ENCODE measurements at places on chromosomes 7 and 10. TPM values are rescaled to one million over a fixed set of nuclear protein-coding genes. Genes with fewer than 3 reads are reported as not detected.

Gene MNX1
- total RNA-seq, result not detected

Gene NKX6-2
- total RNA-seq, result not detected

Gene POLL
- 33.8 TPM for total RNA-seq

Gene MALSU1
- total RNA-seq, result 99.1 TPM

Gene MYH16
- total RNA-seq, result not detected

Gene PTPN20
- total RNA-seq, result 0.11 TPM

Gene PTPRN2
- 0.49 TPM for total RNA-seq

Gene AASS
- 0.76 TPM for total RNA-seq

Gene PSD
- total RNA-seq, result 10.4 TPM

Gene CYP3A7
- total RNA-seq, result not detected

- no peak for DNase-seq
Measured at GRCh38 chr7:136009488-136010079, 32.4 kb upstream of the MTPN start.

GRCh38 chr10:86104156-86104555 lies 262.4 kb downstream of the GRID1 start:
- no peak for DNase-seq

DNA sequence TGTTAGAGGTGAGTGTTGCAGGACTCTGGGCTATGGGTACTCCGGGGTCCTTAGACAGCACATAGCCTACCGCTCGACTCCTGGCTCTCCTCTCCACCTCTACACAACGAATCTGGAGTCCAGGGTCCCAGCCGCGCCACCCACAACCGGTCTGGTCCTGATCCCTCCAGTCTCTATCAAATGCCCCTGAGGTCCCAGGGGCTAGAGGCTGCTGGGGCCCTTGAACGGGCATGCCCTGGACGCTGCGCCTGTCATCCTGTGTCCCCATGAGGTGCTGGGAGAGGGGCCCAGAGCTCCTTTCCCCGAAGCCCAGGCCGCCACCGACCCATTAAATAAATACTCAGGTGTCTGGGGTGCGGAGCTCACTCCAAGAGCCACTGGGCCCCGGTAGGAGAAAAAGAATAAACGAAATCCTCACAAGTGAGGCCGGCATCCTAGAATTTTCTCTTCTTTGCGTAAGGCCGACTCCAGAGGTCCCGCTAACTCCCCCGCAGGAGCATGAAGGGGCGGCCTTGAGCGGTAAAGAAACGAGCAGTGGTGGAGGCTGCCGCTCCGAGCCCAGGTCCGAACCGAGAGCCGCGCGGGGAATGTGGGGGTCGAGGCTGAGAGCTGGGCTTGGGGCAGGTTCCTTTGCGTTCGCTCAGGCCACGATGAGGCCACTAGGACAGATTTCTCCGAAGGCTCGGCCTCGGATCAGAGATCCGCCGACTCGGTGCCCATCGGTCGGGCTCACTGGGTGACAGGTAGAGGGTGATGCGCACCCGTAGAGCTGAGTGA lies 166.7 kb downstream of the NRF1 start:
- no peak for DNase-seq

- DNase-seq, result no peak
Measured at GRCh38 chr7:158270856-158271413, 316.7 kb downstream of the PTPRN2 start.

- no peak for DNase-seq
Measured at GRCh38 chr10:120005207-120006201, 113.0 kb downstream of the SEC23IP start.

- DNase-seq, result no peak
Measured at GRCh38 chr7:115662676-115663075, 367.9 kb downstream of the TFEC start.

DNA sequence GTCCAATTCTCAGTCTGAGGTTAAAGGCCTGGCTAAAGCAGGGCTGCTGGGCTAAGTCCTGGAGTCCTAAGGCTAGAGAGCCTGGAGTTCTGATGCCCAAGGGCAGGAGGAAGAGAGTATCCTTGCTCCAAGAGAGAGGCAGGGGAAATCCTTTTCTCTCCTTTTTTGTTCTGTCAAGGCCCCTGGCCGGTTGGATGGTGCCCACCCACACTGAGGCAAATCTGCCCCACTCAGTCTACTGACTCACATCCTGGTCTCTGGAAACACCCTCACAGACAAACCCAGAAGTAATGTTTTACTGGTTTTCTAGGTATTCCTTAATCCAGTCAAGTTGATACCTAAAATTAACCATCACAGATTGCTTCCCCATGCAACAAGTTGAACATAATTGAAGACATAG lies 23.0 kb downstream of the ZNF518A start:
- peak; percentile 12 for DNase-seq

- no peak for DNase-seq
Measured at GRCh38 chr7:130963339-130963738, 229.3 kb upstream of the KLF14 start.

GRCh38 chr10:80207768-80208370 lies 2.5 kb upstream of the ANXA11 start:
- DNase-seq, result no peak

DNA sequence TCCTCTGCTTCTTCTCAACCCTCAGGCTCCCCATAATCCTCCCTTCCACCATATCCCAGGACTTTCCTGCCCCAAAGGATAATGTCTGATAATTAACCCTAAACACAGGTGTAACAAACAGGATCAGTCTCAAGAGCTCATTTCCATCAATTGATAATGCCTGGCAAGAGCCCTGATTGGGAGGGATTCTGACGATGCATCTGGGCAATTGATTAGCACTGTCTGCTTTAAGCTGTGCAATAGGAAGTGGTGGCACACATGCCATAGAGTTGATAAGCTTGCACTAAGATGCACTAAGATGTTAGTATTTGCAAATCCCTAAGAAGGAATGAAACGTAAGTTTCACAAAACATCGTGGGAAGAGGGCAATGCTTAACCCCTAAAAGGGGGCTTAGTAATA lies 27.4 kb upstream of the EGR2 start:
- peak; percentile 28 for DNase-seq

GRCh38 chr7:55155351-55156117 lies 136.7 kb downstream of the EGFR start:
- no peak for DNase-seq

- no peak for DNase-seq
Measured at GRCh38 chr7:69196593-69196992, 401.7 kb upstream of the AUTS2 start.

DNA sequence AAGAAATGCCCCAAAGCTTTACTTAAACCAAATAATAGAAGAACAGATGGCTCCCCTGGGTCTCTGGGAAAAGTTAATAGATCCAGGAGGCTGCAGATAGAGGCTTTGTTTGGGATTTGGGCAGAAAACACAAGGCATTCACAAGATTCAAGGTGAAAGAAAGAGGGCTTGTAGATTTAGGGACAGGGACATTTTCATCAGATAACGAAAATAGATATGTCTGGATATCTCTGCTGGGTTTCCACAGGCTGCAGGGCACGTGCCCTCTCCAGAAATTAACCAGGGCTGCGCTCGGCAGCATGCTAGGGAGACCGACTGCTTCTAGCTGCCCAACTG lies 14.9 kb downstream of the CARD11 start:
- no peak for DNase-seq

- DNase-seq, result no peak
Measured at GRCh38 chr10:11894381-11895107, 71.4 kb downstream of the PROSER2 start.

GRCh38 chr10:79246209-79246581 lies 101.1 kb upstream of the PPIF start:
- DNase-seq, result no peak

- DNase-seq, result no peak
Measured at GRCh38 chr7:18289788-18290187, 205.8 kb upstream of the HDAC9 start.

DNA sequence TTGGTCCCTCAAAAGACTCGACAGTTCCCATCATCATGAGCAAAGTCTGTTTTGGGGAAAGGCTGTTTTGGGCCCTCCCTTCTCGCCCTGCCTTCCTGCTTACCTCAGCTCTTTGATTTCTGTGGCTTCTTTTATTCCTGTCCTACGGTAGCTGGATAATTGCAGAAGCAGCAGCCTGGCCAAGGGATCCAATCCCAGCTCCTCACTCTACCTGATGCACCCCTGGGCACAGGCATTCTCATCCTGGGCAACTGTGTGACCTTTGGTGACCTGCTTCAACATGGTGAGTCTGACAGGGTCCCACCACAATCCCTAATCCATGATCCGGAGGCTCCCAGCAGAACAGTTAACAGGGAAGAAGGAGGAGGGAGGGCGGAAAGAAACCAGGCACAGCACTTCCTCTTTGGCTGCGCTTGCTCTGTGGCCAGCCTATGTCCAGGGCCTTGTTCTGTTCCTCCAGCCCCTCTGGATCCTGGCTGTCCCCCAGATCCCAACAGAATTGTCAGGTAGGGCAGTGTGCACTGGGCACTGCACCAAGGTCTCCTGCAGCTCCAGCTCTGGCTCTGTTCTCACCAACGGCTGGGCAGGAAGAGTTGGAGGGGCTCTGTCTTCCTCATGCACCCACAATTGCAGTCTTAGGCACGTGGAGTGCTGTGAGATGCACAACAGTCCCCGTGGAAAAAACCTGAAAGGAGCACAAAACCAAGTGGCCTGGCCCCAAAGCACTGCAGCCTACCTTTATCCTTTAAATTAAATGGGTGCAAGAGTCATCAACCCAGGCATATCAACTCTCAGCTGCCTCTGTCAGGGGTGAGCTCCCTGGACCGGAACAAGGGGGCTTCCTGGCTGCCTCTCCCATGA lies 144.4 kb downstream of the PTPN20 start:
- DNase-seq, result no peak

DNA sequence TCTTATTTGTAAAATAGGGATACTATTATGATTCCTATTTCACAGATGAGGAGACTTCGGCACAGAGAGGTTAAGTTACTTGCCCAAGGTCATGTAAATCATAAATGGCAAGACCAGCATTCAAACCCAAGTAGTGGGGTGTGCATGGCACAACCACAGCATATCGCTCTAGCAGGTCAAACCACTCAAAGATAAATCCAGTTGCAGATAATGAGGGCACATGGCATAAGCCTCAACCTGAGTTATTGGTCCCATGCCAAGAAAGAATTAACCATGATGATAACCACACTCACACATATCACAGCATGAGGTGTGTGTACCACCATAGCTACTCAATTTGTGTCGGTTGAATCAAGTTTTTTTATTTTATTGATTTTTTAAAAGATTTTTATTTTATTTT lies 180.5 kb downstream of the CREB5 start:
- no peak for DNase-seq

- DNase-seq, result no peak
Measured at GRCh38 chr7:31553661-31554081, 39.8 kb downstream of the ITPRID1 start.

GRCh38 chr10:25934621-25935139 lies 651 bp downstream of the MYO3A start:
- peak; percentile 27 for DNase-seq

DNA sequence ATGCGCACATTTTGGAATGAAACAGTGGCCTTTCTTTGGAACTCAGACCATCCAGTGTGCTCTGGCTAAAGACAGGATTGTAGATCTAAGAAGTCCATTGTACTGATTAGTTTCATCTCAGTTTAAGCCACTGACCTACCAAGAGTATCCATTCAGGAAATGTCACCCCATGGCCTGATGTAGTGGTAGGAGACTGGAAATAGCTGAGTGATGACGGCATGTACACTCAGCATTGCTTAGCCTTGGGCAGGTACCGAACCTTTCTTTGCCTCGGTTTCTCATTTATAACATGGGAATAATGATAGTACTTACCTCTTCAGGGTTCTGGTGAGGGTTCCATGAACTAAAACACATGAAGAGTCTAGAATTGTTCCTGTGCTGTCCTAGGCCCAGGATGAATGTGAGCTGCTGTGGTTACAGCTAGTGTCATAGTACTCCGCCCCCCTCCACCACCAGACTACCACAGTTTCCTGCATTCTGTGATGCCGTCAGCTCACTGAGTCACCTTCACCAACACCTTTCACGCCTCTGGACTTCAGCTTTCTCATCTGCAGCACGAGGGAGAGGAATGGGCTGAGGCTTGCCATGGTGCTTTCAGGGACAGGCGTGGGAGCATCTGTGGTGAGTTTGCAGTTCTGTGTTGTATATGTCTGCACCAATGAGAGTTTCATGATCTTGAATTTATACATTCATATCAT lies 484.0 kb upstream of the GALNT17 start:
- DNase-seq, result peak; percentile 97

DNA sequence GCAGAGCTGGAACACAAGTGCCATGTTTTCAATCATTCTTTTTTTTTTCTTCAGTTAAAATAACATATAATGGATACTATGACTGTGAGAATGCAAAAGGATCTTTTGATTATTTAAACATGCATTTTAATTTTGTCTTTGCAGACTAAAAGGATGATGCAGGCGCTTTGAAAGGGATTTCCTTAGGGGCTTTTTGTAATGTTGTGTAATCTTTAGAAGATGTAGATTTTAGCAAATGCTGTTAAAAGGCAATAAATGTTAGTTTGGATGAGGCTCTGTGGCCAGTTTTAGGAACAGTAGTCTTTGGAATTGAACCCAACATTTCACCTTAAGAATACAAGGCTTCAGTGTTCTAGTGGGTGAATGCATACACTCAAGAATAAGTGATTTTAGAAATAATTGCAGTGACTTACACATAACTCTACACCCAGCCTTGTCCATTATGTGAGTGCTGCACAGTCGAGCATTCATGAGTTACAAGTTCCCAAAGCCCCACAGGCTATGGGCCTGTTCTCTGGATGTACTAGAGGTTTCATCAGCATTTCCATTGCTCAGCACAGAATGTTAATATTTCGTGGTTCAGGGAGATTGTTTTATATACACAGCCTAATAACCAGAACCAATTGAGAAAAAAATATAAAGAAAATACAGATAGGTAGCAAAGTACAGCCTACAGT lies 11.6 kb downstream of the PAPSS2 start:
- no peak for DNase-seq

DNA sequence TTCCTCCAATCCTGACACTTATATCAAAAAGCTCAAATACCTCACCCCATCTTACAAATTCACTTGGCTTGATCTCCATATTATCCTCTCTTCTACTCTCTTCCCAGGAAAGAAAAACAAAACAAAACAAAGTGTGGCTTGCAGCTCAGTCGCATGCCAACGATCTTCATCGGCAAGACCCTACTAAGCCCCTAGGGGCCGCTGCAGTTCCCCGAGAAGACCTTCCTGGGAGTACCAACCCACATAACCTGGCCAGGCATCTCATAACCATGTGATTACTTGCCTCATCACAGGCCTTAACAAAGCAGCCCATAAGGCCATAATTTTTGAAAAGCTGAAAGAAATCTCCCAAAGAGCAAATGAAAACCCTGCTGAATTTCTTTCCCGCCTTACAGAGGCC lies 103.7 kb downstream of the ZNF92 start:
- DNase-seq, result peak; percentile 18

- no peak for DNase-seq
Measured at GRCh38 chr7:4957847-4958476, 1.0 kb downstream of the MMD2 start.
